B cell (primary cell): ENCODE measurements at places on chromosomes 16 and 17.

- H3K4me3 ChIP-seq: no peak overlapping the region
- no peaks in the 10 kb centered on the region for H3K36me3 ChIP-seq
- no peak for DNase-seq
- peaks cover 10% of the 10 kb centered on the region for H3K27me3 ChIP-seq
These were observed 7.2 kb downstream of the SPACA3 start for GRCh38 chr17:32998887-32999228.

DNA sequence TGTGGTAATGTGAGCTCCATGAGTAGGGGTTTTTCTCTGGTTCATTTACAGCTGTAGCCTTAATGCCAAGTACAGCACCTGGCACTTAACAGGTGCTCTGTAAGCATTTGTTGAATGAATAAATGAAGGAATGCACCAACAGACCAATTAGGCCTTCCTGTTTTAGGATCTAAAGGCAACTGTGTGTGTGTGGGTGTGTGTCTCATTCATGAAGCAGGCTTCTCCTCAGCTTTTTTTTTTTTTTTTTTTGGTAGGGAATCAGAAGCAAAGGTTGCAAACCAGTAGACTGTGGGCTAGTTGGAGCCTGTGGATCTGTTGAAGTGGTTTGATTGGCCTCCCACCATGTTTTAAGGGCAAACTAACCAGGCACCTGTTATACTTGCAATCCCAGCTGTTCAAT, 48.1 kb downstream of the HS3ST2 start:
- H3K27ac ChIP-seq: no peak overlapping the region
- DNase-seq: no peak
- H3K4me1 ChIP-seq: no peaks in the 10 kb centered on the region
- H3K27me3 ChIP-seq: peaks cover 8% of the 10 kb centered on the region
- H3K4me3 ChIP-seq: no peak overlapping the region

GRCh38 chr17:10162096-10162495, 36.3 kb downstream of the GAS7 start:
- no peaks in the 10 kb centered on the region for H3K36me3 ChIP-seq
- DNase-seq: no peak
- no peak overlapping the region for H3K27ac ChIP-seq
- H3K4me3 ChIP-seq: no peak overlapping the region

DNA sequence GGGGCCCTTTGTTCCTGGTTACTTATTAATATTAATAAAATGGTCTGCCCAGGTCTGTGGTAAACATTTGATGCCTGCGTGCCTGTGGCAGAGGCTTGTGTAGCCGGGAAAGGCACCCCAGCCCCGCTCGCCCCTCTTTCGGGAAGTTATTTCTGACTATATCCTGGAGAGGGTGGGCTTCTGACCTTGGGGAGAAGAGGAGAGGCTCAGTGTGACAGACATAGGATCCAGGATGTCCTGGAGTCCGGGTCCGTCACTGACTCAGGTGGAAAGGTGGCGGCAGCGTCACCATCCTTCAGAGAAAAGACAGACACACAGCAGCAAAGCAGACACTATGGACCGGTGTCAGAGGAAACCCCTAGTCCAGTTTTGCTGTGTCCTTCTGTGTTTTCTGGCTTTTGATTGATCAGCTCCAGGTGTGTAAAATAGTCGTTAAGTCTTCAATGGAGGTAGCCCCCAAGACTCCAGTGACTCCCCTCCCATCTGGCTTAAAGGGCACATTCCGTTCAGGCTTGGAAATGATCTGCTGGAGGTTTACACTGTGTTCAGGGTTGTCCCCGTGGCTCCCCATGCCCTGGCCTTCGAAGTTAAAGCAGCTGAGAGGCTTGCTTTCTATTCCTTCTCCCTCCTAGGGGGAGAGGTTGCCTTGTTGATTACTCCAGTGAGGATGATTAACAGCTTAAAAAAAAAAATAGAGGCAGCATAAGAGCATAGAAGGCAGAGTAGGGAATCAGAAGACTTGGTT, 81.6 kb downstream of the CCDC182 start:
- H3K27me3 ChIP-seq: no peaks in the 10 kb centered on the region
- H3K4me3 ChIP-seq: no peak overlapping the region
- DNase-seq: no peak
- no peaks in the 10 kb centered on the region for H3K36me3 ChIP-seq
- H3K27ac ChIP-seq: no peak overlapping the region
- H3K4me1 ChIP-seq: peaks cover 37% of the 10 kb centered on the region

DNA sequence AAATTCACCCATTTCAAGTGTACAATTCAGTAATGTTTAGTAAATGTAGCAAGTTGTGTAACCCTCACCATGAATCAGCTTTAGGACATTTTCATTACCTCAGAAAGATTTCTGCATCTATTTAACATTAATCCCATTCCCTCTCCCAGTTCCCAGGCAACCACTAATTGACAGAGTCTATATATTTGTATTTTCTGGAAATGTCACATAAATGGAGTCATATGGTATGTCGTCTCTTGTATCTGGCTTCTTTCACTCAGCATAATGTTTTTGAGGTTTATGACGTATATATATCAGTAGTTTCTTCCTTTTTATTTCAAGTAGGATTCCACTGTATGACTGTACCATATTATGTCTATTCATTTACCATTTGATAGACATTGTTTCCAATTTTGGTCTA, 199.8 kb downstream of the CYB561 start:
- no peaks in the 10 kb centered on the region for H3K4me1 ChIP-seq
- H3K27ac ChIP-seq: no peak overlapping the region
- no peaks in the 10 kb centered on the region for H3K36me3 ChIP-seq
